ENCODE measurements at places on chromosomes 5 and 9.

GRCh38 chr9:19623941-19624340 is 164.9 kb downstream of the SLC24A2 start:
- DNase-seq: no peak

DNA sequence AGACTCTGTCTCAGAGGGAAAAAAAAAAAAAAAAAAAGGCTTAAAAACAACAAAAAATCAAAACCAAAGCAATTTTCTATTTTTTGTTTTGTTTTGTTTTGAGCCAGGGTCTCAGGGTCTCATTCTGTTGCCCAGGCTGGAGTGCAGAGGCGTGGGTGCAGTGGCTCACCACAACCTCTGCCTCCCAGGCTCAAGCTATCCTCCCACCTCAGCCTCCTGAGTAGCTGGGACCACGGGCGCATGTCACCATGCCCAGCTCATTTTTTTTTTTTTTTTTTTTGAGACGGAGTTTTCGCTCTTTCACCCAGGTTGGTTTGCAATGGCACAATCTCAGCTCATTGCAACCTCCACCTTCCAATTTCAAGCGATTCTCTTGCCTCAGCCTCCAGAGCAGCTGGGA is 5.7 kb downstream of the STK10 start:
- DNase-seq: no peak

DNA sequence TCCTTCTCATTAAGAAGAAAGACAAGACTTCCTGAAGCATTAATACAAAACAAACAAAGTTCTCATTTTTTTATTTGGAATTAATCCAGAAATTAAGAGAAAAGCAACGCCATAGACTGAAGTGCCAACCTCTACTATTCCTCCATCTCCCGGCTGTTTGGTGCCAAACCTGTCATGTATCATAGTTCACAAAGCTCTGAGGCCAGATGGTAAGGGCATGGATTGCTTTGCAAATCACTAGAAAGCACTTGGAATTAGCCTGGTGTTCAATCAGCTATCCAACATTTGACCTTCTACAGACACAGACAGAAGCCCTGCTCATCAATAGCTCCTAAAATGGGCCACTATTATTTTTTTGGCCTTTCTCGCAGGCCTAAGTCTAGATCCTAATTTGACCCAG is 33.8 kb downstream of the HTR1A start:
- DNase-seq: no peak

GRCh38 chr5:598564-598890 is 13.6 kb upstream of the CEP72 start:
- no peak for DNase-seq

GRCh38 chr5:1177826-1178528 is 23.4 kb upstream of the SLC6A19 start:
- no peak for DNase-seq

GRCh38 chr5:51380603-51381207 is 2.5 kb upstream of the ISL1 start:
- no peak for DNase-seq

- no peak for DNase-seq
These were observed 127.8 kb upstream of the CKMT2 start for GRCh38 chr5:81105261-81105877.

DNA sequence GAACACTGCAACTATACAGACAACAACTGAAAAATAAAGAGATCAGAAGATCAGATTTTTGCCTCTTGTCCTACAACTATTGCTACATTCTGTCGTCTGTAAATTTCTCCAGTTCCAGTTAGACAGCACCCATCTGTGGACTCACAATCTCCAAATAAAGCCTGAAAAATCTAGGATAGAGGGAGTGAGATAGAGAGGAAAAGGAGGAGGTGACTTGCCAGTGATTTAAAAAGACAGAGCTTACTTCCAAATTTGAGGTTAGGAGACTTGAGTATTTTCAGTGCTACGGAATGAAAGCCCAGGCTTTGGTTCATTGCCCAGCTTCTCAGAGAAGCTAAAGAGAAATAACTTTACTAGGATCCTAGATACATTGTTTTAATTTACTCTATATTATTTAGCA is 63.6 kb downstream of the PTCD2 start:
- no peak for DNase-seq

- DNase-seq: no peak
These were observed 90.0 kb downstream of the ARRDC3 start for GRCh38 chr5:91293131-91293530.

GRCh38 chr9:85741095-85741874 is 469 bp downstream of the AGTPBP1 start:
- DNase-seq: no peak

DNA sequence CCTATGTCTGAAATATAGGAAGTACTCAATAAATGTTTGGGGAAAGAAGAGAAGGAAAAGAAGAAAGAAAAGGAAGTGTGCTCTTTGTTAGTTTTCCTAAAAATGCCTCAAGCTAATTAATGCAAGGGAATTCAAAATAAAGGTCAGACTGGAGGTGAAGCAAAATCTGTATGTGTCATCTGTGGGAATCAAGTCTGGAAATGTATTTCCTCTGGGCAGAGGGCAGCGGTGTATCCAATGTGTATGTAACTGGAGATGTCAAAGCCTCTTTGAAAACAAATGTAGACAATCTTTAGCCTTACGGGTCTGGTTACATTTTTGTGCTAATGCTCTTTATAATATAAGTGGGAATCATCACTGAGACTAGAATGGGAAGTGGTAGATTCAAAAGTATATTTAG is 471.4 kb downstream of the MAN2A1 start:
- DNase-seq: no peak

- no peak for DNase-seq
These were observed 61.3 kb downstream of the ENC1 start for GRCh38 chr5:74579215-74579614.

- no peak for DNase-seq
These were observed 69.4 kb downstream of the NPR3 start for GRCh38 chr5:32780508-32780919.

DNA sequence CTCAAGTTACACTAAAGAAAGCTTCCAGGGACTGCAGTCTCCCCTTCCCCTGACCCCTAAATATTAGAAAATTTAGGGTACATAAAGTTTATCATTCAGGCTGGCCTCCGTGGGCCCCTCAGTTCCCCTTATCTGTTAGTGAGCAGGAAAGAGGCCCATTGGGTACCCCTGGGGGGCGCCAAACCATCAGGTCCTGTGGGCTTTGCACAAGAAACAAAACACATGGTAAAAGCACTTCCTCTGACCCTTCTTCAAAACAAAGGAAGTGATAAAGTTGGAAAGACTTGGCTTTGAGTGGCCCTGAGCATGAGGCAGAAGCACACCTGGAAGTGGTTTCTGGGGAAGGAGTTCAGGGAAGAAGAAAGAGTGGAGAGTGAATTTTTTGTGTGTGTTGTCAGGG is 213.0 kb downstream of the SMARCA2 start:
- no peak for DNase-seq

GRCh38 chr5:163595932-163596607 is 90.7 kb downstream of the MAT2B start:
- DNase-seq: no peak

DNA sequence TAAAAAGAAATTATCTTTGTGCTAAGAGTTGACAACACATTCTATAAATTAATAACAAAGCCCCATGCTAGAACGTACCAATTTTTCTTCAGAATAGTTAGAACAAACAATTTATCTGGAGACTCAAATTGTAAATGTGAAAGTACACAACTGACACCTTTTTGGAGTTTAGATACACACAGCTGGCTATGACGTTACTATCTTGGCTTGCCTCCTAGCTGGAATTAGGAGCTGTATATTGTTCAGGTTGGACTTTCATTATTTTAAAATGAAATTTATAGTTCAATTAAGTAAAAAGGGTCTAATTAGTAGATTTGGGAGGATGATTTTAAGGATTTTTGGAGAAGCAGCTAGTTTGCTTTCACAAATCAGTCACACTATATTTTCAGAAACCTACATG is 393.9 kb upstream of the RIOK2 start:
- DNase-seq: no peak
